Hepatic stellate cell (primary cell): ENCODE measurements at places on chromosomes 12 and 14.

- DNase-seq = no peak
Observed at GRCh38 chr12:50545786-50546185, 41.0 kb downstream of the DIP2B start.

DNA sequence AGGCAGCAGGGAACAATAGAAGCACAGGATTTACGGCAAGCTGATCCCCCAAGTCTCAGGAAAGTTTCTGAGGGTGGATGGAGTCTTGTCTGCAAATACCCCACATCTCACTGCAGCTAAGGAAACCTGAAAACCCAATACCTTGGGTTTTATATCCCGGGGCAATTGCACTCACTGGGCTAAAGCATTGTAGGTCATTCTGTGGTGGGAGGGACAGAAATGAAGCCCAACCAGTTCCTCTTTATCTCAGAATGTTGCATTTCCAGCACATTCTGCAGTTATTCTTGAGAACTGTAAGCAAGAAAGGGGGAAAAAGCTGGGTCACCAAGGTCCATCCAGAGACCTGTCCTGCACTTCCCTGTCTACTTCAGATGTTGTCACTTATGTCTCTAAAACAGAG lies 39.8 kb downstream of the C12orf42 start:
- DNase-seq = no peak

DNA sequence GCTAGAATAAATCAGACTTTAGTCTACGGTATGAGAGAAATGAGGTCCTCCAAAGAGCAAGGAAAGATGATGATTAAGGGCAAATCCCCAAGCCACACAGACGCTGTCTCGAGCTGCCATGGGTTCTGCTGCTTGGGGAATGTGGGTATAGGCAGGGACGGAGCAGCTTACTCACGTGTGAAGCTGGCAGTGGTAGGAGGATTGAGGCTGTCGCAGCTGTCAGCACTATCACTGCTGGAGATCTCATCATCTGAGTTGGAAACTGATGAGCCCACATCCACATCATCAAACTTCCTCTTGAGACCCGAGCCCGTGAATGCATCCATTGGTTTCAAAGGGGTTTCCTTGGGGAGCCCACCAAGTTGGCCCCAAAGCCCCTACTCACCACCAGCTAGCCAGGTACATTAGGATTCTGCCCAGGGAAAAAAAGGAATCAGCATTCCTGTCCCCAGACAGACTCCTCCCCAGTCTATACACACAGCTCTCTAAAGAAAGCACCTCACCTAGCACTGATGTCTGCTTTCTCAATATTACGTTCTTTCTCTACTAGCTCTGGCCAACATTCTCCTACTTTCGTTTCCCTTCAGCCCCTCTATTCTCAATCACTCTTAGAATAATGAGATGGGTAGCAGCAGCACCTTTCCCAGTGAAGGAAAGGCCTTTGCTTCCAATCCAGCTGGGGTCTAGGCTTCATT lies 7.0 kb downstream of the CSRNP2 start:
- no peak for DNase-seq

- DNase-seq = no peak
Observed at GRCh38 chr12:33988197-33988805, 34.0 kb upstream of the ALG10 start.

DNA sequence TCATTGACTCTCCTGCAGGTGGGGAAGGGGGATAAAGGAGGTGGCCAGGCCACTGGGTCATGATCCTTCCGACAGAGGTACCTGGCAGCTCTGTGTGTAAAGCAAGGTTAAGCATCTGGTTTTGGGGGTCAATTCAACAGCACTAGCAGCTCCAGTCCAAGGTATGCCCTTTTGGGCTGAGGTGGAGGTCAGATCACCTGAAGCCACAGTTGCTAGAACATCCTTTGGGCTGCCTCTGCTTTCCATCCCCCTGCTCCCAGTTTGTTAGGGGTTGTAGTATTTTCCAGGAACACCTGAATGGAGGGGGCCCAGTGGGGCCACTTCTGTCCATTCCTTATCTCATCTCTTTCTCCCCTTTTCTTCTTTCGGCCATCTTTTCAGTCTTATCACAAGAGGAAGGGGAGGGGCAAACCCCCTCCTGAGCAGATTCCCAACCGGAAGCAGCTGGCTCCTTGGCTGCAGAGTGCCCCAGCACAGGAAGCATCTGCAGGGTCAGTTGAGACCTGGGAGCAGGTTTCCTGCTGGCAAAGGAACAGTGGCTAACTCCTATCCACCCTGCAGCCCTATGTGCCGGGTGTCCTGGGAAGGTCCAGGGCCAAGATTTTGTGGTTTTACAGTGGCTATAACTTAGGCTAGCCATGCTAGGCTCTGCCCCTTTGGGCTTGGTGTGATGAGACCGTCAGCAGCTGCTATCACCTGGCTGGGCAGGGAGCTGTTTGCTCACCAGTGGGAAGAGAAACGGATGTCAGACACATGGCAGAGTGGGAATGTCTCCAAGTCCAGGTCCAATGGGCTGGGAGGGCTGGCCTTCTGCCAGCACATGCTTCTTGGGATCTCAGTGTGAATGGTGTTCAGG lies 40.2 kb downstream of the SH2B3 start:
- no peak for DNase-seq

GRCh38 chr12:1591034-1591433 lies 3.3 kb downstream of the FBXL14 start:
- no peak for DNase-seq

- DNase-seq = no peak
Observed at GRCh38 chr12:98360401-98360800, 155.0 kb upstream of the TMPO start.

DNA sequence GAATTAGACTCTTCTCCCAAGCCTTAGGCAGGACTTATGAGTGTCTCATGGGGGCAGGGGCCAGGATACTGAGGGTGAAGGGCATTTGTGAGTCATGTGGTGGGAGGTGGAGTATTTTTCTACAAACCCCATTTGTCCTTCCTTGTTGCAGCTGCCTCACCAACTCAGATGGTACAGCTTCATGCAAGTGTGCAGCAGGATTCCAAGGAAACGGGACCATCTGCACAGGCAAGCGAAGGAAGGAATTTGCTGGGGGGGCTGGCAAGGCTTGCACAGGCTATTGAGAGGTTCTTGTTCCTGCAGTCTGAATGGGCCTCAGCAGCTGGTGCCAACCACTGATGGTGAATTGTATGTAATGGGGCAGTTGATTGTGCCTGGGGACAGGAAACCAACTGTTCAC lies 125.1 kb downstream of the STAB2 start:
- no peak for DNase-seq

DNA sequence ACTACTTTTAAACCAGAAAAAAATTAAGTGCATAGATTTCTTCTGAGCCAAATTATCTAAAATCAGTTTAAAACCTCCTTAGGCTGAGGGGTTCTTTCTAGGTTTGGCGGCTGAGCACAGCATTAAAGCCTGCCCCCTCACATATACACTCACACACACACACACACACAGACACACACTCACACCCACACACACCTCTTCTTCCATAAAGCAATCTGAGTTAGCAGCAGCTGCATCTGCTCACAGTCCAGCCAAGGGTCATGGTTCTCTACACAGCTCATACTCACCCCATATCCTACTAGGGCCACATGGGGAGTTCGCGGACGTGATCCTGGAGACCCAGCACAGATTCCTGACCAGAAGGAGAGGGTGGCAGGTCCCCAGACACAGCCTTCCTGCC lies 12.4 kb downstream of the SYNDIG1L start:
- no peak for DNase-seq

GRCh38 chr12:123036466-123037285 lies 56.2 kb downstream of the ARL6IP4 start:
- DNase-seq = no peak

DNA sequence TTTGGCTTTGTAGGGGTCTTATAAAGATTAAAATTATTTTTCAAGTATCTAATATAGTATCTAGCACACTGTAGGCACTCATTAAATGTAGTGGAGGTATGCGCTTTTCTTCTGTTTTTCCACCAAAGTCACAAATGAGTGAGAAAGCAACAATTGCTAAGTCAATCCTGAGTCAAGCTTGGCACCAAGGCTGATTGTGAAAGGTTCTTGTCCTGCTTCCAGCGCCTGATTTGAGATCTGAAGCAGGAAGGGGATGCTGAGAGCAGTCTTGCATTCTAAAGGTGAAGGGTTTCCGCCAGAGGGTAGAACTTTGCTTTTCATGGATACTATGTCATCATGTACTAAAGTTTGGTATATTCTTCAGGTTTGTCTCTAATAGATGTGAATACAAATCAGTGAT lies 64.9 kb upstream of the DAAM1 start:
- no peak for DNase-seq

GRCh38 chr14:73825551-73826188 lies 26.0 kb upstream of the PTGR2 start:
- peak; percentile 85 for DNase-seq

GRCh38 chr14:69335371-69335771 lies 62.7 kb downstream of the ERH start:
- no peak for DNase-seq

DNA sequence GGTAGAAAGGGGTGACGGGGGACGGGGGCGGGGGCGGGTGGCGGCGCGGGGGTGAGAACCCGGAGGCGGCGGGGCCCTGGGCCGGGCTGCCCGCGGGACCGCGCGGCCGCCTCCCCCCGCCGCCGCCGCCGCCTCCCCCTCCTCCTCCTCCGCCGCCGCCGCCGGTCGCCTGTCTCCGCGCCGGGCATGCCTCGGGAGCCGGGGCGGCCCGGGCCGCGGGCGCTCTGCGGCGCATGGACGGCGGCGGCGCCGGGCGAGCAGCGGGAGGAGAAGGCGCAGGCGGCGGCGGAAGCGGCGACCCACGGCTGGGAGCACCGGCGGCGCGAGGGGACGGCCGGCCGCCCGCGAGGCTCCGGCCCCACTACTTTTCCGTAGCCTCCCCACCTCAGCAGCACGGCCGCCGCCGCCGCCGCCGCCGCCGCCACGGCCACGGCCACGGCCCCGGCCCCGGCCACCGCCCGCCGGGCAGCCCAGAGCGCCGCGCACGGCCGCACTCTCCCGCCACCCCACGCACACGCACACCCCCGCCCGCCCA lies at the start of gene NPAS3:
TSS of gene NPAS3 (plus strand) at position 161 of the 535 bp plus-strand sequence.
- DNase-seq = no peak

GRCh38 chr14:71190770-71191374 lies 283.6 kb downstream of the PCNX1 start:
- DNase-seq = no peak

GRCh38 chr12:110582276-110583136 lies 612 bp downstream of the PPTC7 start:
- peak; percentile 32 for DNase-seq

DNA sequence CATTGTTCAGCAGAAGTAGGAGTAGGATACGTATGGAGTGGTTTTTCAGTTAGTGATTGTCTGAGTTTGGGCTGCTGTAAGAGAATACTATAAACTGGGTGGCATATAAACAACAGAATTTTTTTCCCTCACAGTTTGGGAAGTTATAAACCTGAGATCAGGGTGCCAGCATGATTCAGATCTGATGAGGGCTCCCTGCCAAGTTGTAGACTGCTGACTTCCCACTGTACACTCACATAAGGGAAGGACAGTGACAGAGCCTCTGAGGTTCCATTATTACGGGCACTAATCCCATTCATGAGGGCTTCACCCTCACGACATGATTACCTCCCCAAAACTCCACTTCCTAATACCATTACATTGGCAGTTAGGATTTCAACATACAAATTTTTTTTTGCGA lies 50.7 kb downstream of the ACSM4 start:
- DNase-seq = no peak

- no peak for DNase-seq
Observed at GRCh38 chr14:39488600-39488999, 56.4 kb upstream of the FBXO33 start.

DNA sequence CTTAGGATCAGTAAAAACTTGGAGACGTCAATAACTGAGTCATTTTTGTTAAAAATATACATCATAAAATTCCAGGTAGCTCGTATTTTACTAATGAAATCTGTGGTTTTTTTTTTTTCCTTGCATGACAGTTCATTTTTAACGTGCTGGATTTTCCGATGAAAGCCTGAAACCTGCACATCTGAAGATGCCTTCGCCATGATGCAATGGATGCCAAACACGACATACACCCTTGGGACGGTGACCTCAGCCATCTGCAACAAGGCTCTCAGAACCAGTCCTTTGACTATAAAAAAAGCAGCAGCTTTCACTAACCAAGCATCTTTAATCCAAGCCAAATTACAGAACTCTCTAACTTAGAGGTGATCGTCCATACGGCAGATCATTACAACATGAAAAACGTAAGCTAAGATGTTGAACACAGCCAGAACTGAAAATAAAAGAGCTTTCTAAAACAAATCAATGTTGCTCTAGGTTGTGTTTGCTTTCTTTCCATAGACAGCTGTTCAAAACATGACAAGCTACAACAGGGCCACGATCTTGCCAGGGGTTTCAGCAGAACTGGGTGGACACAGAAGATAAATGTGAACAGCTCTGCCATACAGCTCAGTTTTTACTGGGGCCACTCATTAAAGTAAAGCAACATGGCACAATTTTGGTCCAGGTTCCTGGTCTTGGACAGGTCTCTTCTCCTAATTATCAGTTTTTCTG lies 7.8 kb downstream of the NIN start:
- DNase-seq = no peak

GRCh38 chr14:29077916-29078315 lies 311.3 kb downstream of the FOXG1 start:
- DNase-seq = no peak

DNA sequence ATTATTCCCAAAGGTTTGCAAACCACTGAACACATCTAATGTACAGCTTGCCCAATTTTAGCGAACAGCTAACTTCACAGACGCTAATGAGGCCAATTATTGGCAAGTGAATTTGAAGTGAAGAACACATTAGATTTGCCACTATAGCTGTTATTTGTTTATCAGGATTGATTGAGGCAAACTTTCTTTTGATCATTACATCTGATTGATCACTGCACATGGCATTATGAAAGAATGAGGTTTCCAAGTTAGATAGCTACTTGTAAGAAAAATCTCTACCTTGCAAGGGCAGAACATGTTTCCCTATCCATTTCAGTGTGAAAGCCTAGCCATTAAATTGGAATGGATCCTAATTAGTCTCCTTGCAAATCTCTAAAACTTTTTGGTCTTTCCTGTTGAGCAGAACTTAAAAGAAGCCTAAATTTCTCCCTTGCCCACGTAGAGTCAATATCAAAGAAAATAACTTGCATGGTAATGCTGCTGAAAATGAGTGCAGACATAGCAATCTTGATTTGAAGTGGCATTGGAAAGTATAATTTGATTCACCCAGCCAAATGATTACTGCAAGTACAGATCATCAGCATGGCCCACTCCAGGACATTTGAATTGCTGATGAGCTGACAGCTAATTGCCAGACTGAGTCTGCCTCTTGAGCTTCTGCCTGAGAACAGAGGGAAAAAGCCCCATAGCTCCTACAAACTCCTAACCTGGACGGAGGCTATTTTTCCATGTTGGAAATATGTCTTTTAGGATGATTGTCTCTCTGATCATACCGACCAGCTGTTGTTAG lies 98.6 kb downstream of the TPH2 start:
- no peak for DNase-seq

GRCh38 chr14:64733321-64733720 lies 29.1 kb downstream of the PLEKHG3 start:
- no peak for DNase-seq

- DNase-seq = no peak
Observed at GRCh38 chr12:15428632-15429031, 106.3 kb downstream of the PTPRO start.

- no peak for DNase-seq
Observed at GRCh38 chr14:44910821-44911220, 50.9 kb downstream of the KLHL28 start.
